ENCODE measurements at places on chromosomes 3 and 15.

DNA sequence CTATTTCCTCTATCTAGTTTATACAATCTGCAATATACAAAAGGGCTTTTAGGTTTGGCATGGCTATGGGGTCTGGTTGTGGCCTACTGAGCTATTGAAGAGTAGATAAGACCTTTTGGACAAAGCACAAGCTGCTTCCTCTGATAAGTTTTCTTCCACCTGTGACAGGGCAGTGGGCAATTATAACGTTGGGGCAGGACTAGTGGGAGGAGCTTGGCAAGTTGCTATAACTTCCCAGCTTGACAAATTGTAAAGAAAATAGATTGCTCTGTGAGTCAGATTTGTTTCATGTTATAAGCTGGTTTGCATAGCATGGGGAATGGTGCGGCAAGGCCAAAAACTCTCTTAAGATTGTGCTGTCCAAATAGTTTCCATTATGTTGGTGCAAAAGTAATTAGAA lies 64.9 kb downstream of the SLC7A14 start:
- no peak for DNase-seq

- DNase-seq = no peak
Measured at GRCh38 chr3:126304291-126304690, 52.9 kb downstream of the KLF15 start.

DNA sequence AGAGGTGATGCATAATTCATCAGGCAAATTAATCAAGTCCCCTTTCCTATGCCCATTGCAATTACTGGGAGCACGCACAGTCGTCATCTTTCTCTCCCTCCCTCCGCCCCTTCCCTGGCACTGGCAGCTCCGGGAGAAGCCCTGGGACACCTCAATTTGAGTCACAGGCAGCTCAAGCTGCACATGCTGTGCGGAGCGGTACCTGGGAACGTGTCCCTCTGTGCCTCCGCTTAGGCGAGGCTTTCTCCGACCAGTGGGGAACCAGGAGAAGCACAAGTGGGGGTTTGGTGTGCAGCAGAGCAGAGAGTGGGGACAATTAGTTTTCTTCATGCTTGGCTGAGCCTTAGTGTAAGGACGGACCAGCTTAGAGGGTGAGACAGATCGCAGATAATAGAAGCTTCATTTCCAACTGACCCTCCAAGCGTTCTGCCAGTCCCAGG lies 88.3 kb downstream of the SOX14 start:
- no peak for DNase-seq

DNA sequence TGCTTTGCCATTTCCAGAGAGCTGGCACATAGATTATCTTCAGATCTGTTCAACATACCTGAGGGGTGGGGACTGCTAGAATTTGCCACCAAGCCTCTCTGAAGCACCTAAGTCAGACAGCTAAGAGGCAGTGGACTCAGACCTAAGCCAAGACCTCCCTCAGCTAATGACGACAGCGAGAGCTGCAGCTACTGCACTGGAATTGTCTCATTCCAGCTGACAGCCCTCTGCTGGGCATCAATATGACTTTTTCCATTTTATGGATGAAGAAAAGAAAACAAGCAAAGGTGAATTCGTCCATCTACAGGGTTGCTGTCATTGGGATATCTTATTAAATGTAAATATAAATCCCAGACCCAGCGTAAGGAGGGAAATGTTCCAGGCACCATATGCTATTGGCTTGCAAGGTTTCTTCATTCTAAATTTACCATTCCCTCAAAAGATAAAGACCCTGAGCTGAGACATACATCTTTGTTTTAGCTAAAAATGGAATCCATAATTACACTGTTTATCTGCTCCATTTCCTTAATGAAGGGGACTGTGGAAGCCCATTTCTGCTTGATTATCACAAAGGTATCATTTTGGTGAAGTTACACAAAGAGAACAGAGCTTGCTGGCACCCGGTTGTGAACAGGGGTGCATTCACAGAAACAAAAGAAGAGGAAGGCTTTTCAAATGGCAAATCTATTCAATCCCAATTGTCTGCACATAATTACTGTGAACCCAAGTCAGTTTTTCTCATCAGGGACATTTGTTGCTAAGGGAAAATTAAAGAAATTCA lies 85.5 kb upstream of the LRTM1 start:
- no peak for DNase-seq

DNA sequence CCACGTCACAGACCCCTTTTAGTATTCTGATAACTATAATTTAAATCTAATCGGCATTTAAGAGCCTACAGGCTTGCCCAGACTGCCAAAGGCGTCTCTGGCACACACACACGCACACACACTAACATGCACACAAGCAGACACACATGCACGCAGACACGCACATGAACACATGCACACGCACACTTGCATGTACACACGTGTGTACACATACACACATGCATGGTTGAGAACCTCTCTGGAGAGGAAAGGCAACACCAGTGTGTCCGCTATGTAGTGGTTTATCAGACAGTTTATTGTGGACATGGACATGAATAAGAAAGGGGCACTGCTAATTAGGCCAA lies 102.1 kb downstream of the FBLN2 start:
- DNase-seq = no peak

GRCh38 chr3:13702286-13702685 lies 153.4 kb downstream of the FBLN2 start:
- DNase-seq = no peak

GRCh38 chr15:40134885-40135284 lies 26.0 kb upstream of the BUB1B start:
- no peak for DNase-seq

- no peak for DNase-seq
Measured at GRCh38 chr3:4166540-4166939, 136.6 kb upstream of the SETMAR start.

DNA sequence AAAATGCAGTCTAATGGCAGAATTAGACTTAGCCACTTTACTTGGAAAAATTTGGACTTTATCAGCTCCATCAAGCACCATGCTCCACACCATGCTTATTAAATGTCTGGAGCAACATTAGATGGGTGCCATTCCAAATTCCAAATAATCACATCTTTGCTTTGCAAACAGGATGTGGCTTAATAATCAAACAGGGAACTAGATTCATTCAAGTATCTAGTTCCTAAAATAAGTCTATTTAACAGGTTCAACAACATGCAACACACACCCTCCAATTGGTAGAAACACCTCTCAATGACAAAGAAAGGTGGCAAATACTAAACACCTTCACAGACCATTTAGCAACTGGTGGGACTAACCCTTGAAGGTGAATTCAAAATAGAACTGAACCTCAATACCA lies 3.5 kb downstream of the HEXA start:
- DNase-seq = no peak

- no peak for DNase-seq
Measured at GRCh38 chr15:25797936-25798901, 64.9 kb downstream of the ATP10A start.

- no peak for DNase-seq
Measured at GRCh38 chr3:16739541-16740105, 134.4 kb upstream of the DAZL start.

DNA sequence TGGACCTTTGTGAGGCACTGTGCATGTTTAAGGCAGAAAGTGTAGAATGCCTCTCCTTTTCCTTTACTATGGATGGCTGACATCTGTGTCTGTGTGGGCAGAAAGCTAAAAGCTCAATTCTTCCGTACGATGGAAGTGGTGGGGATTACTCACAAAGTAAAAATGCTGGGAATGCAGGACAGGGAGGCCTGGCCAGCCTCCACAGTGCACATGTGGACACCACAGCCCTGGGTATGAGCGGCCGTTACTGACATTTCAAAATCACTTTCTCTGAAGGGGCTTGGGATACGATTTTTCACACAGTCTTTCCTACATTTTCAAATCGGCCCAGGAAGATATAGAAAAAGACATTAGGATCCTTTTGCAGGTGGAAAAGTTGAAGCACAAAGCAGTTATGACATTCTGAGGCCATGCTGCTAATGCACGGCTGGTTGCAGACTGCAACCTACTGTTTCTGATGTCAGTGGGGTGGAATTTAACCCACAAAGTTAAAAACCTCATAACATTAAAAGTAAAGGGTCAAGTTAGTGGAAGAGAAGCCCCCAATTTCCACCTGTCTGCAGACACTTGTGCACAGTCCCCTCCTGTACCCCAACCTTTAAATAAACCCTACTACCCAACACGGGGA lies 27.9 kb downstream of the EHD4 start:
- no peak for DNase-seq

- DNase-seq = no peak
Measured at GRCh38 chr3:124787476-124788195, 57.4 kb downstream of the UMPS start.

- no peak for DNase-seq
Measured at GRCh38 chr15:57259568-57260040, 116.7 kb upstream of the CGNL1 start.

- DNase-seq = no peak
Measured at GRCh38 chr3:152352554-152352953, 83.8 kb downstream of the MBNL1 start.

DNA sequence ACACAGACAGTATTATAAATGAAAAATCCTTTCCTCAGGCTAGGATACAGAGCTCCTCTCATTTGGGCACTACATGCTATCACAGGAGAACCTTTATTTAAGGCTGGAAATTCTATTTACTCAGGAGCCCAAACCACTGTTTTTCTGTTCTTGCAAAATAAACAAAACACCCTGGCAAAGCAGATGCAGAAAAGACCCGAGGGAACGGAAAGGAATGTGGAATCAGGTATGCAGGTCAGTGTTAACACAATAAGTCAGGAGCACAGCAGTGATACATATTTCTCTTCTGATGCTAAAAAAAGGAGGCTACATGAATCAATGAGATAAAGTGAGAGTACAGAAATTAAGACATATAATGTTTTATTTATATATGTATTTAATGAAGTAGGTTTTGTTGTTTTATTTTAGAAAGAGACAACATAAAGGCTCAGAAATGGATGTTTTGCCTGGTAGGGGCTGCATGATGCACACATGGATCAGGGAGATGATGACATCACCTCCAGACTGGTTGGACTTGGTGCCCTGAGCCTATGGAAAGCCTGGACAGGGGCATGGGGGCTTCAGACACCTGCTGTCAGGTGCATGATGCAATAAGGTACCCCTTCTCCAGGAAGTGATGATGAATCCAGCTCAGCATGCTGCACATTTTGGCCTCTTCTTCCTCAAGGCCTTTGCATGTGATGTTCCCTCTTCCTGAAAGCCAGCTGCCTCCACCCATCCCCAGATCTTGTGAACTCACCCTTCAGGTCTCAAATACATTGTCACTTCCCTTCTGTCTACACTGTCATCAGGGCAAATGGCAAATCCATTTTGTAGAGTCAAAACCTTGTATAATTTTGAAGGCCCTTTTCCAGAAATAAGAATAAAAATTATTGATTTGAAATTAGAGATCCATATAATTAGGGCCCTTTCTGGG lies 19.1 kb upstream of the RBP1 start:
- DNase-seq = no peak

GRCh38 chr15:66757521-66757920 lies 55.5 kb downstream of the SMAD6 start:
- DNase-seq = no peak

GRCh38 chr3:32963871-32964270 lies 12.4 kb downstream of the CCR4 start:
- DNase-seq = no peak

DNA sequence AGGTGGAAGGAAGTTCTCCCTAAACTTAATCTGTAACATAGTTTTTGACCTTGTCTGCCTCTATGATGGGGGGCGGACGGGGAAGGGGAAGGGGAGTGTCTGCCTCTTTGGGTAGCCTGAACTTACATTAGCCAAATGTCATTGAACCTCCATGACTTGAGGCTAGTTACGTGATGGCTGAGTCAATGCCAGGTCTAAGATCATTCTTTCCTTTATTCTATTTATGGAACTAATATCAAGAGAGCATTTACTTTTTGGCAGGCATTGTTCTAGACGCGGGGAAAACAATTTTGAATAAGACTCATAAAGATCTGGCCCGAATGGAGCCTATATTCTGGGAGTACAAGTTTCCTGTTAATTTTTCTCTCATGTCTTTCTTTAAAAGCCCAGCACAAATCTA lies 340.7 kb upstream of the C2CD4B start:
- no peak for DNase-seq

DNA sequence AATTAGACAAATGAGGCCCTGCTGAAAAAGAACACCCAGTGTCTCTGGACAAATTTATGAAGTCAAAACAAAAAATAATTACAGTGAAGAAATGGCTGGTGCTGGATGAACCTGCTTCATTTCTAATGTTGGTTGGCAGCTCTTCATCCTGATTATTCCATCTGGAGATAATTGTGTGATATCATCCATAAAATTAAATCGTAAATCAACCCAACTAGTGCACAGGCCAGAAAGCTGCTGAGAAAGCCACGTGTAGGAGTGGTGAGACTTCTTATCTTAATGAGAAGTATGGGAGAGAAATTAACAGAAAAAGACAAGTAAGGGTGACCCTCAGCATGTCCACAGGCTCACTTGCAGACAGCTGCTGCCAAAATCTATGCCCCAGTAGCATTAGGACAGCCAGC lies 465.2 kb upstream of the TGFBR2 start:
- no peak for DNase-seq

- DNase-seq = no peak
Measured at GRCh38 chr3:131174752-131175151, 148.1 kb downstream of the NEK11 start.

DNA sequence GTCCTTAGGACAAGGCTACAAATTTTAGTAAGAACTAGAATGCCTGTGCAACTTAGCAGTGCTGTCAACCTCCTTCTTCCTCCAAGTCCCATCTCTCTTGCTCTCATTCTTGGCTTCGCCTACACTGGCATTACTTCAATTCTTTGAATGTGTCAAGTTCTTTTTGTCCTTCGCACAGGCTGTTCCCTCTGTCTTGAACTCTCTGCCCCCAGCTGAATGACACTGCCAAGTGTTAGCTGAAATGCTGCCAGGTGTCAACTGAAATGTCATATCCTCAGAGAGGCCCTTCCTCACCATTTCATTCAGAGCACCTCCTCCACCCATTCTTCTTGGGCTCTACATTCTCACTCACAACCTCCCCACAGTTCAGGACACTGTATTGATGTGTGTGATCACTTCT lies 48.8 kb upstream of the PSMD6 start:
- DNase-seq = no peak

DNA sequence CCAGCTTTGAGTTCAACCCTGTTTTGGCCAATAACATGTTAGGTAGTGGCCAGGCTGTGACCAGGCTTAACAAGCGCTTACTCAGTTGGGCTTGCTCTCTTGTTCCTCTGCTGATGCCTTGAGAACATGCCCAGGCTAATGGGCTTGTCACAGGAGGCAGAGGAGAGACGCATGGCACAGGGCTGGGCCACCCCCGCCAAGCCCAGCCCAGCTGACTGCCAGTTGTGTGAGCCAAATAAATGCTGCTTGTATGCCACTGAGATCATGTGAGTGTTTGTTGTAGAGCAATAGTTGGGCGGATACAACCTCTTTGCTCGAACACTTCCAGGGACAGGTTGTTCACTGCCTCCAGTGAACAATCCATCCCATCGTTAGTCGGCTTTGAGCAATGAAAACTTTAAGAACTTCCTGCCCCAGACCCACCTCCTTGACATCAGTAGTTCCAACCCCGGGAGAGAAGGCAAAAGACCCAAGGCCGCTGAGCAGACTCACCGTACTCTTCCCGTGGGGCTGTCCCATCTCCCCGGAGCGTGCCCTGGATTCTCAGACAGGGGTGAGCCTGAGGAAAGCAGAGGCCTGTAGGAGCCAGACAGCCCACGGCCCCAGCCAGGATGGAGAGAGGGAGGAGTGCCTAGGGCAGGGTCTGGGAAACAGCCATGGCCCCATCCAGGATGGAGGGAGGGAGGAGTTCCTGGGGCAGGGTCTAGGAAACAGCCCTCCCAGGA lies 4.1 kb downstream of the PLA2G4F start:
- no peak for DNase-seq

GRCh38 chr3:17810759-17811158 lies 68.3 kb upstream of the TBC1D5 start:
- no peak for DNase-seq

GRCh38 chr3:37338500-37338899 lies 164.1 kb upstream of the LRRFIP2 start:
- no peak for DNase-seq

- no peak for DNase-seq
Measured at GRCh38 chr3:102237181-102237580, 197.6 kb upstream of the ZPLD1 start.
